ENCODE measurements at places on chromosomes 5 and 9.
A peak's percentile ranks its signal among the peaks of the same experiment; 100 is the strongest.

GRCh38 chr9:89992326-89993198, 387.8 kb downstream of the GADD45G start:
- H3K27me3 ChIP-seq, result no peaks in the 10 kb centered on the region
- no peak overlapping the region for H3K27ac ChIP-seq
- no peak overlapping the region for H3K4me3 ChIP-seq
- H3K4me1 ChIP-seq, result no peaks in the 10 kb centered on the region
- no peak for DNase-seq
- H3K36me3 ChIP-seq, result no peaks in the 10 kb centered on the region

- no peaks in the 10 kb centered on the region for H3K4me1 ChIP-seq
- no peak overlapping the region for H3K27ac ChIP-seq
- DNase-seq, result no peak
Measured at GRCh38 chr9:2173861-2174260, 158.7 kb downstream of the SMARCA2 start.

- no peak overlapping the region for H3K4me3 ChIP-seq
- H3K27ac ChIP-seq, result no peak overlapping the region
- H3K4me1 ChIP-seq, result peaks cover 2% of the 10 kb centered on the region
- no peaks in the 10 kb centered on the region for H3K27me3 ChIP-seq
Measured at GRCh38 chr5:111859031-111859430, 102.0 kb upstream of the NREP start.

- peaks cover 6% of the 10 kb centered on the region for H3K4me1 ChIP-seq
- no peaks in the 10 kb centered on the region for H3K36me3 ChIP-seq
- no peak overlapping the region for H3K4me3 ChIP-seq
- H3K27ac ChIP-seq, result no peak overlapping the region
- peak; percentile 35 for DNase-seq
Measured at GRCh38 chr9:5843794-5844471, 11.0 kb upstream of the ERMP1 start.

DNA sequence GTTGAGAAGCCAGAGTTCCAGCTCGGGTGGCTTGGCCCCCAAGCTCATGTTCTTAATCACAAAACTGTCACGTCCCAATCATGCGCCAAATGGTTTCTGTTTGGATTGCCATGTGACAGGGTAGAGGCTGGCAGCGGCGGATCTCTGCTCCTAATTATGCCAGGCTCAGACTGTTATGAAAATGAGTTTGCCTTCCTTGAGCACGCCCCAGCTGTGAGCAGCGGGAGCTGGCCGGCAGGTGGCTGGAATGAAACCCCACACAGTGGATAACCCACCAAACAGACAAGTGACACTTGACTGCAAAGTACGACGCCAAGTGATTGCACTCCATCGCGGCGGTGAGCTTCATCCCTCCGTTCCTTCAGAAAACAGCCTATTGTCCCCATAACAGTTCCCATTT, 75.4 kb downstream of the CFAP77 start:
- peaks cover 29% of the 10 kb centered on the region for H3K27me3 ChIP-seq
- no peaks in the 10 kb centered on the region for H3K4me1 ChIP-seq
- DNase-seq, result no peak
- H3K27ac ChIP-seq, result no peak overlapping the region

DNA sequence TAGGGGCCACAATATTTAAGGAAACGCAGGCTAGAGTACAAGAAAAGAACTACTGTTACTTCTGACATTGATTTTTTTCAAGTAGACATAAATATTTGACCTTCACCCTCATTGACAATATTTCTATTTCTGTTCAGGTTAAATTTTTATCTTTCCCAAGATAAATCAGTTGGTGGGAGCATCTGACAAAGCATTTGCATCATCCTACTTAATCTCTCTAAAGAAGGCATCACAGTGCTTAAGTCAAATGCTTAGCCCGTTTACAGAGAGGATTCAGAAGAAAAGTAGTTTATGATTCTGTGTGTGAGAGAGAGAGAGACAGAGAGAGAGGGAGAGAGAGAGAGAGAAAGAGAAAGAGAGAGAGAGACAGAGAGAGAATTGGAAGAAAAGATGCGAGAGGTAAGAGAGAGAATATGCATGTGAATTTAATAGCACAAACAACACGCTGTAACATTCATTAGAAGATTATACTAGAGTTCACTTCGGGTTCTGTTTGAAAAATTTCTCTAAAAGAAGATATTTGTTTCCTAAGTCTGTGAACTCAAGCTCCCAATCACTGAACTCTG, 1093.3 kb upstream of the CDH6 start:
- no peak overlapping the region for H3K4me3 ChIP-seq
- no peak for DNase-seq
- H3K27ac ChIP-seq, result no peak overlapping the region
- no peaks in the 10 kb centered on the region for H3K27me3 ChIP-seq

GRCh38 chr5:149215478-149216090, 56.1 kb upstream of the AFAP1L1 start:
- H3K27me3 ChIP-seq, result no peaks in the 10 kb centered on the region
- H3K4me3 ChIP-seq, result no peak overlapping the region
- H3K36me3 ChIP-seq, result peaks cover 16% of the 10 kb centered on the region
- H3K4me1 ChIP-seq, result peaks cover 35% of the 10 kb centered on the region
